ENCODE measurements at places on chromosomes 11 and 22. TPM values are rescaled to one million over a fixed set of nuclear protein-coding genes. Genes with fewer than 3 reads are reported as not detected.

The UBQLNL gene
- 0.18 TPM for total RNA-seq

The OR5AP2 gene
- total RNA-seq = not detected

The DLG2 gene
- total RNA-seq = 0.61 TPM

The NOX4 gene
- not detected for total RNA-seq

The GLYAT gene
- not detected for total RNA-seq

The RASL10A gene
- 0.45 TPM for total RNA-seq

The PVALB gene
- not detected for total RNA-seq

The LGALS12 gene
- 0.14 TPM for total RNA-seq

The RPS13 gene
- total RNA-seq = 1,108 TPM

The NCR3LG1 gene
- 1.0 TPM for total RNA-seq
